ENCODE measurements at places on chromosomes 4 and X.

GRCh38 chrX:20067709-20068561 is 48.8 kb downstream of the MAP7D2 start:
- DNase-seq = no peak

GRCh38 chr4:40197879-40198689 is 1.3 kb downstream of the RHOH start:
- peak; percentile 72 for DNase-seq

GRCh38 chr4:106268786-106269185 is 47.2 kb downstream of the TBCK start:
- no peak for DNase-seq

- DNase-seq = no peak
These were observed 170.4 kb upstream of the BCOR start for GRCh38 chrX:40268188-40268520.

DNA sequence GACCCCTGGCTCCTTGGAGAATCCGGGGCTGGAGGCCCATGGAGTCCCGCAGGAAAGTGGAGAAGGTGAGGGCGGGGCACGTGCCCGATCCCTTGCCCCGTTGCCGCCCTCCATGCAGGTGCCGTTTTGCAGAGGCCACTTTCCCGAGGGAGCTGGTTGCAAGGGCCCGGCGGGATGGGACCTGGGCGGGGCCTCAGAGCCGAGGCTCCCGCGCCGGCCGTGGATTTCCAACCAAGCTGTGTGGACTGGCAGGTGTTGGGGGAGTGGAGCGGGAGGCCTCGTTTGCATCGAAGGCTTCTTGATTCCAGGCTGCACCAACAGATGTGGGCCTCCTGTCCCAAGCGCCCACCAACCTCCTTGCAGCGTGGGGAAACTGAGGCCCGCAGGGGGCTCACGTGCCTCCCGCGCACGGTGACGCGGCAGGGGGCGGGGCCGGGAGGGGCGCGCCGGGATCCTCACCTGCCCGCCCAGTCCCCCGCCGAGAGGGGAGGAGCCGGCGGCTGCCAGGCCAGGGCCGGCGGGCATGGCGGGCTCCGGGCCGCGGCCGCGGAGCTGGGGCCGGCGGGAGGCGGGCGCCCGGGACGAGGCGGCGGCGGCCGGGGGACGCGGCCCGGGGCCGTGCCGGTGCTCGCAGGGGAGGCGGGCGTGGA is 24.9 kb downstream of the SH3BP2 start:
- peak; percentile 78 for DNase-seq

DNA sequence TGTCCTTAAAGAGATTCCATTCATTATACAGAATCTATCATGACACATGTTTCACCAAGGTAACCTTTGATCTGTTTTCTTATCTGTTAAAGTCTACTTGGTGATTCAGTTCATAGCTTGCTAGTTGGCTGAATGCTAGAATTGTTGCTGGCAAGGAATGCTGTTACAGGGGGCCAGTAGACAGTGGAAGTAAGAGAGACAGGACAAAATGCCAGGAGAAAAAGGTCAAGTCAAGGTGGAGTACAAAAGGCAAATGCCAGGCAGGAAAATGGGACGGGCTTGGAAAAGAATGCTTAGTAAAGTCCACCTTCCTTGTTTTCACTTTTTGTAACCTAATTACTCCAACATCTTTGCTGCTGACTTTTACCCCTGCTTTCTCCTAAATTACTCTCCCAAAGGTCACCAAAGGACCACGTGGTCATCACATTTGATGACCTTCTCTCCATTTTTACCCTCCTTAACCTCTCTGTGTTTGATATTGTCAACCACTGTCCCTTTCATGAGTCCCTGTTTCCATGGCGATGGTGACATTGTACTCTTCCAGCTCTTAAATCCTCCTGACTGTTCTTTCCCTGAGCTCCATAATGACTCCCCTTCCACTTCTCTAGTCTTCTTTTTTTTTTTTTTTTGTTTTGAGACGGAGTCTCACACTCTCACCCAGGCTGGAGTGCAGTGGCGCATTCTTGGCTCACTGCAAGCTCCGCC is 24.5 kb upstream of the TAPT1 start:
- DNase-seq = no peak

DNA sequence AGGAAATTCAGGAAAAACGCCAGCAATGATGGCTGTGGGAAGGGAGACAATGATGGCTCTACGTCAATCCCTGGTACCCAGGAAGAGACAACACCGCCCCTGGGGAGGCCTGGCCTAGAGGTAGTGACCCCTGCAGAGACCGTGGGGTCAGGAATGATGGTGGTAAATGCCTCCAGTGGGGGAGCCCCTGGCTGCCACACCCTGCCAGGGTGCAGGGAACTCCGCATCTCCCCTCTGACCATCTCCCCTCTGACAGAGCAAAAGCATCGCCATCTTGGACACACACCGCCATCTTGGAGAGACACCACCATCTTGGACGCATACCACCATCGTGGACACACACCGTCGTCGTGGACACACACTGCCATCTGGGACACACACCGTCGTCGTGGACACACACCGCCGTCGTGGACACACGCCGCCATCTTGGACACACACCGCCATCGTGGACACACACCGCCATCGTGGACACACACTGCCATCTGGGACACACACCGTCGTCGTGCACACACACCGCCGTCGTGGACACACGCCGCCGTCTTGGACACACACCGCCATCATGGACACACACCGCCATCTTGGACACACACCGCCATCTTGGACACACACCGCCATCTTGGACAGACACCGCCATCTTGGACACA is 9.9 kb downstream of the ASMTL start:
- DNase-seq = peak; percentile 45

GRCh38 chrX:2176733-2177132 is 324.0 kb downstream of the DHRSX start:
- DNase-seq = no peak

- DNase-seq = no peak
These were observed 69.2 kb downstream of the STK32B start for GRCh38 chr4:5120468-5120867.

DNA sequence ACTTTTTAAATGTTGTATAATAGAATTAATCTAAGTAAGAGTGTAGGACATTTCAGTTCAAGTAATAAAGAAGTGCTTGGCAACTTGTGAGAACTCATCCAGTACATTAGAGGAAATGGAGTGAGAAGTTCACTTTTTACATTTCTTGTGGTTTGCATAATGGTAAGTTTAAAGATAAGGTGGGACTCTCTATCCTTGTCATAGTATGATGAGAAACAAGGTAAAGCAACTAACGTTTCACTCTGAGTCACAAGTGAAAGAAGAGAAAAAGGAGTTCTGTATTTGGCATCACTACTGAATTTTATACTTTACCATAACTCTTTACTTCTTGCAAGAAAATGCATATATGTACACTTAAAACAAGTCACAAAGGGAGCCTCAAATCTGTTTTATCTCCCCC is 219.4 kb downstream of the SLC4A4 start:
- no peak for DNase-seq

- DNase-seq = no peak
These were observed 36.5 kb downstream of the TBC1D9 start for GRCh38 chr4:140719686-140720085.

DNA sequence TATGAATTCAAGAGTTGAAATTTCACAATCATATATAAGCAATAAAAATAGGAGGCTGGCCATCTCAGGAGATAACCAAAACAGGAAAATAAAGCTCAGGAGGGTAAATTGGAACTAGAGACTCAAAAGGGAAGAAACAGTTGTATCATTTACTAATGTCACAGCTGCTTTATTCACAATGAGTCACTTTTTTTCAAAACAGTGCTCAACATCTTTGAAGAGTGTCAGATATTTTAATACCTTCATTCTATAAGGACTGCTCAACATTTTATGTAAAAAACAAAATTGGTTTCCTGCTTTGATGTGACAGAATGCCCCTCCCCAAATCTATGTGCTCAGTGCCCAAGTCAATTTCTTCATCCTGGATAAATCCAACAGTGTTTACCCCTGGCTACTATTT is 97.7 kb downstream of the DDX60 start:
- no peak for DNase-seq

GRCh38 chrX:43860646-43861370 is 21.4 kb downstream of the MAOB start:
- DNase-seq = no peak

DNA sequence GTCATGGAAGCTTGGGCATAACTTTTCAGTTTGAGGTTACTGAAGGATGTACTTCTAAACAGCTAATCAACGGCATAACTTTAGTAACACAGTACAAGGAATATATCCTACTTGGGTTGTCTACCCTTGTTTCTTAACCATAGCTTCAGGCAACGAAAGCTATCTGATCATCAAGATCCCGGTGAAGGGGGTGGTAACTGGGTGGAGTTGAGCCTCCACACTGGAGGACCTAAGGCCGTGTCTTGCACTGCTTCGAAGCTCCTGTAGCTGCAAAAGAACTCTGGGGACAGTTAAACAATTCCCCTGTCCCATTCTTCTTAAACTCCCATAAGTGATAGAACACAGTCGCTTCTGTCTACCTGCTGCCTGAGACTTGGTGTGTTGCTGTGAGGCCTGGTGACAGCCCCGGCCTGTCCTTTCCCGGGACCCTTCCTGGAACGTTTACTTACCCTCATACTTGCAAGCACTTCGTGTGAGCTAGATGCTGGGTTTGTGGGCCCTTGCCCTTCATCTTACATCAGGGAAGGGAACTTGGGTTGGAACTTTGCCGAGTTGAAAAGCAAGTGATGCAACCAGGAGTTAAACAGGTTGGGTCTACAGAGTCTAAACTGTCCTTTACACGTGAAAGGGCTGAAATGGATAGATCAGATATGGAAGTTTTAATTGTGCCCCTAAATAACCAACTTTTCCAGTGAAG is 5.8 kb upstream of the WDR1 start:
- no peak for DNase-seq

- no peak for DNase-seq
These were observed 234.1 kb downstream of the CPE start for GRCh38 chr4:165612936-165613335.

- DNase-seq = no peak
These were observed 2.5 kb upstream of the GABRE start for GRCh38 chrX:151977009-151977408.

DNA sequence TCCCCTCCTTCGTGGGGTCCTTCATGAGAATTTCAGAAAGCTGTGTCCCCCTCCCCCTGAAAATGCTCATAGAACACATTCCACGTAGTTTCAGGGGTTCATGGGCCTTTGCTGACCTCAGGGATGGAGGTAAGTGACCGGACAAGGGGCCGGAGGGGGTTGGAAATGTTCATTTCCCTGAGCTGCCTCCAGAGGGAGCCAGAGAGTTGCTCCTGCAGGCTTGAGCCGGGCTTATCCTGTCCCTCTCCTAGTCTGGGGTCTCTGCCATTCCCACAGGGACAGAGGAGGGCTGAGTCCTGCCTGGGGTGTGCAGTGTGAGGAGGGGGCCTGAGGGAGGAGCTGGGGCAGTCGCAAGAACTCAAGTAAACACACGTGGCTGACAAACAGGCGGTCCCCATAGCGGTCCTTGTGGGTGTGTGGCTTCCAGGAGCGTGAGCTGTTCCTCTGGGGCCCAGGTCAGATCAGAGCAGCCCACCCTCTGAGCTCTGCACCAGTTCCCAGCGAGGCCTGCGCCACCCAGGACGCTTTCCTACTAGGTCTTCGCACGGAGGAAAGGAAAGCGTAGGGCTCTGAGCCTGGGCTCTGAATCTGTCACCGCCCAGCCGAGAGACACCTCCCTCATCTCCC is 62.5 kb downstream of the WFS1 start:
- DNase-seq = peak; percentile 72

DNA sequence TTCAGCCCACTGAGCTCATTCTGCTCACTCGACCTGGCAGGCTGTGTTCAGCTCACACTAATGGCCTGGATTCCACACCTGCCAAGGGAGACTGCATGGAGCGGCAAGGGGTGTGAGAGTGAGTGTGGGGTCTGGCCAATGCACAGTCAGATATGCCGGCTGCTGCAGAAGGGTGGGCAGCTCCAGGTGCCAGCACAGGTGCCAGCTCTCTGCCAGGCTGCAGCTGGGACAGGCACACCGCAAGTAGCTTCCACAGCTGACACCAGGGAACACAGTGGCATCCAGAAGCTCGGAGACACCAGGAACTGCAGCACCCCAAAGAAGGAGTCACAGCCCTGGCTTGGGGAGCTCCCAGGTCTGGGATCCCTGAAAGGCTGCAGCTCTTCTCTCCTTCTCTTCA is 83.7 kb downstream of the PRDM5 start:
- no peak for DNase-seq

- DNase-seq = no peak
These were observed 84.8 kb upstream of the ZNF827 start for GRCh38 chr4:146023334-146023967.

GRCh38 chrX:110418316-110419235 is 59.9 kb downstream of the RTL9 start:
- DNase-seq = no peak

GRCh38 chr4:181702864-181703495 is 540.2 kb upstream of the TENM3 start:
- DNase-seq = no peak

- DNase-seq = no peak
These were observed 723.6 kb downstream of the TRAM1L1 start for GRCh38 chr4:116361790-116362189.

DNA sequence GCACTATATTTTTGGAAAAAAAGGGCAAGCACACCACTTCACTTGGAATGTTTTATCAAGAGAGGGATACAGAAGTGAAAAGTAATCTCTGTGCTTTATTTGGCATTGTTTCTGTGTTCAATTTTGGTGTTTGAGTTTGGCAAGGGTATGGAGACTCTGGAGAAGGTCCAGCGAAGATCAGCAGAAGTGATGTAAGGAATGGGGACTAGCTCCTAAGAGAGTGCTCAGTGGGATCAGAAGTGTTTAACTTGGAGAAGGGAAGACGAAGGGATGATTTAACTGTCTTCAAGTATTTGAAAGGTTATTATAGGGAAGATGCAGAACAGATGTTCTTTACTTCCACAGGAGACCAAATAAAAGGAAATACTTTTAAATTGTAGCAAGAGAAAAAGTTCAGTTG is 74.3 kb downstream of the CFAP299 start:
- no peak for DNase-seq

DNA sequence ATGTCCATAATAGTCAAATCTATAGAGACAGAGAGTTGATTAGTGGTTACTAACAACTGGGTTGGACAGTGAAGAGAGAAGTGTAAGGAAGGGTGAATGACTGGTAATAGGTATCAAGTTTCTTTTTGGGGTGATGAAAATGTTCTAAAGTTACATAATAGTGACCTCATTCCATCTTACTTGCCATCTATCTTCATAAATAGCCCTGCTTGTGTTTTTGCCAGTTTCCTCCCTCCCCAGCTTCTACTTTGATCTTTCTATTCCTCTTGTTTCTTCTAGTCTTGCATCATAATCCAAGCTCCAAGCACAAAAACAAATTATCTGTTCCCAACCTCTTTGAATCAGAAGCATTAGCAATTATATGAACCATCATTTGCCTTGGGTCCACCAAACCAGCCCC is 40.2 kb upstream of the TET2 start:
- DNase-seq = no peak
